HEK293T (cell line): ENCODE measurements at places on chromosomes 2 and 18.

DNA sequence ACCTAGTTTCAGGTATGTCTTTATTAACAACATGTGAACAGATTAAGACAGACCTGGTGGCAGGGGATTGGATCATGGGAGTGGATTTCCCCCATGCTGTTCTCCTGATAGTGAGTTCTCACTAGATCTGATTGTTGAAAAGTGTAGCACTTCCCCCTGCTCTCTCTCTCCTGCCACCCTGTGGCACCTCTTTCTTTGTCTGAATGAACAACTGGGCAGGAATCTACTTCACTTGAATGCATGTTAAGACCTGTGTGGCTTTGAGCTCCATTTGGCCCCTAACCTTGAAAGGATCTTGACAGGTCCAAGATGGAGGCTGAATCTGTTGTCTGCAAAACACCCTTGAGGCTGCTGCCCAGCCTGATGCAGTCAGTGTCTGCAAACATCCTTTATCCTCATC is 194.4 kb downstream of the RNF144A start:
- DNase-seq, result no peak

DNA sequence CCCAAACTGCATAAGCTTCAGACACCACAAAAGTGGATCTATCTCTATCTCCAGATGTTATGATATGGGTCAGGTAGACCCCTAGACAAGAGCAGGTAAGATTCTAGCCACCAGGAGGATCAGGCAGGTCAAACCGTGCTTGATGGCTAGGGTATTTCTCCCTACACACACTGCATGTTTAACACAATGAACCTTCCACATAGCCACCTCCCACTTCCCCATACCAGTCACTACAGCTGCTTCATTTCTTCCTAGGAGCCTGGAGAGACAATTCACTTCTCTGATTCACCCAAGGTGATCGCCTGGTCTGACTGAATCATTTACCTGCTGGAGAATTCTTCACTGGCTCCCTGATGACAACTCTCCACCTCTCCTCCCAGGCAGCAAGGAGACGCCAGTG is 66.0 kb upstream of the MYCN start:
- no peak for DNase-seq

- DNase-seq, result peak; percentile 30
Measured at GRCh38 chr2:63842149-63843061, 709 bp downstream of the UGP2 start.

- no peak for DNase-seq
Measured at GRCh38 chr2:86027196-86027921, 78.3 kb downstream of the POLR1A start.

DNA sequence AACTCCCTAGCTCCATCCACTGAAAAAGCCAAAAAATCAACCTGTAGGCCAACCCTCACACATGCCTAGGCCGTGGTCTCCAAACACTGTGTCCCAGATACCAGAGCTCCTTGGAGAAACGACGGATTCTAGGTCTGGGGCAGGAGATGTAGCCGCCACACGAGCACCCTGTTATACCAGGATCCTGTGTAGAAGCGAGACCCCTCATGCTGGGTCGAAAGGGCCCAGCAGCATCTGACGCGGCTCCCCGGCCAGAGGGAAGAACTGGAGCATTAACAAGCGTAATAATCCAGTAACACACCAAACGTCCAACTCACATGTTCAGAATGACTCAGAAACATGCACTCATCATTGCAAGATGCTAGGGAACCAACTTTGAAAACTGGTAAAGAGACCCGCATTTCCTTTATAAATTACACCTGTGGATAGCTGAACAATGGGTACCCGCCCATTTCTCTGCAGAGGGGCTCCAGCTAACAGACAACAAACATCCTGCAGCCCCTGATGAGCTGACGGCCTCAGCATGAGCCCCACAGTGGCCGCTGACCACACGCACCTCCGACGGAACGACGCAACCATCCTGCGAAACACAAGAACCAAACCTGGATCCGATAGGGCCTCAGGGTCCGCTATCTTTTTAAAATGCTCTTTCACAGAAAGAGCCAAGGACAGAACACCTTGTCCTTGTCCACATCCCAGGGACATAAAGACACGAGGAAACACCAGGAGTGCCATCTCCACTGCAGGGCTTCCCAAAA is 14.2 kb downstream of the SLC66A2 start:
- no peak for DNase-seq

- DNase-seq, result no peak
Measured at GRCh38 chr2:43515807-43516497, 79.9 kb downstream of the THADA start.

DNA sequence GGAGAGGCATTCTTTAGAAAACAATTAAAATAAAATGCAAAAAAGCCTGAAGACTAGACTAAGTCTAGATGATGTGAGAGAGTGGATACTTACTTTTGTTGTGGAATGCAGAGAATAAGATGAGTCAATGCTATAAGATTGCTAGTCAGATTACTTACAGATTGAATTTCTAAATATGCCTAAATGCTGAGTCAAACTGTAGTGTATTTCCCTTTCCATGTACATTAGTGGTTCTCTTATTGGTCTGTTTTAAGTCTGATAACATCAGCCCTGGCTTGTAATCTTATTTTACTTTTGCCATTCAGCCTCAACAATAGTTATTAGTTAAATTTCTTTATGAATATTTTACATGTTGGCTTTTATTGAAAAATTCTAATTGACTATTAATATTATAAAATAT is 702.7 kb downstream of the SOCS6 start:
- no peak for DNase-seq

DNA sequence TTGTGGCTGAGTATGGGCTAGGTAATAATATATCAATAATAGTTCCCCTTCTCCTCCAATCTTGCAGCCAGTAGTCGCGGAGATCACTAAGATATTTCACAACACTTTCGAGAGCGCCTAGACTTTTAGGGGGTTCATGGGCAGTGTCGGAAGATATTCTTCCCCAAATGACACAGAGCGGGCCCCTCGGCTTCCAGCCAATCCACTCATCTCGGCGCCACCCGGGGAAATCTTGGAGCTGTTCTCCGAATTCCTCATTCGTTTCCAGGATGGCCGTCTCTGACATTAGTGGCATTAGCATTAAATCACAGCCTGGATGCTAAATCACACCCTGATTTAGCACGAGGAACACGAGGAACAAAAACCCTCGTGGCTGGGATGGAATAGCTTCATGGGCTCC is 437.7 kb downstream of the ZNF516 start:
- no peak for DNase-seq

GRCh38 chr2:64766841-64767669 is 113.3 kb upstream of the SERTAD2 start:
- no peak for DNase-seq

GRCh38 chr2:42949125-42949524 is 156.7 kb upstream of the HAAO start:
- DNase-seq, result no peak

GRCh38 chr18:10142496-10143160 is 228.8 kb downstream of the VAPA start:
- DNase-seq, result no peak

GRCh38 chr2:207352978-207353671 is 176.6 kb upstream of the CREB1 start:
- no peak for DNase-seq

- DNase-seq, result no peak
Measured at GRCh38 chr2:20665243-20666004, 1.5 kb upstream of the GDF7 start.

GRCh38 chr2:187382131-187382530 is 65.9 kb downstream of the CALCRL start:
- DNase-seq, result no peak

DNA sequence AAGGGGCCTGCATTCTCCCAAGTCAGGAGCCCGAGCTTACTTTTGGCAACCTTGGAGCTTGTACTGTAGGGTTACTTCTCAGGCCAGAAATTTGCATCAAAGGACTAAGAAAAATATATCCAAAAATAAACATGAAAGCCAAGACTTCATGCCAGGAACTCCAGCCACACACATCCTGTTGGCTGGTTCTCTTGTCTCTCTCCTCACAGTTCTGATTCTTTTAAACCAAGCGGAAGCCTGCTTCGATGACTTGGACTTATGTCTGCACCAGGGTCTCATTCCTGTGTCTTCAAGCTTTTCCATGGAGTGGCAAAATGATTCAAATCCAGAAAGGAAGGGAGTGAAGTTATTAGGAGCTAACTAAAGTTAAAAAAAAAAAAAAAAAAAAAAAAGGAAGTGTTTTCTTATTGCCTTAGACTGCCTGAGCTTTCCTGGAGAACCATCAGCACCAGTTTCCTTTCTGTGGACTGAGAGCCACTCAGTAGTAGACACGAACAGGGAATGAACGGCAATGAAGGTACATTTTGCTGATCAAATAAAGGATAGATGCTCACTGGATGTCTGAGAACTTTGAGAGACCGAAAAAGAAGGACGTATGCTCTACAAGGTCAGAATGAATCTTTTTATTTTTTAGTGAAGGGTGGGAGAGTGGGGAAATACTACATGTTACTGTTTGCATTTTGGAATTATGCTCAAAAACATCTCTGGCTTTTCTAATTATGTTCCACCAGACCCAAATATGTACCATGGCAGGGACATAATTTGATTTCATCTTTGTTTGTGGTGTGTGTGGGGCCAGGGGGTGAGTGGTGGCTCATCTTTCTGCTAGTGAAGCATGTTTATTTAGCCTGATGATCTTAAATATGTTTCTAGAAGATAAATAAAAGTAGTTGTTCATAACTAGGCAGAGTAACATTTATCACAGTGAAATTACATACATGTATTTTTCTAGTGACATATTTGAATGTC is 86.0 kb downstream of the RAPGEF4 start:
- DNase-seq, result no peak

DNA sequence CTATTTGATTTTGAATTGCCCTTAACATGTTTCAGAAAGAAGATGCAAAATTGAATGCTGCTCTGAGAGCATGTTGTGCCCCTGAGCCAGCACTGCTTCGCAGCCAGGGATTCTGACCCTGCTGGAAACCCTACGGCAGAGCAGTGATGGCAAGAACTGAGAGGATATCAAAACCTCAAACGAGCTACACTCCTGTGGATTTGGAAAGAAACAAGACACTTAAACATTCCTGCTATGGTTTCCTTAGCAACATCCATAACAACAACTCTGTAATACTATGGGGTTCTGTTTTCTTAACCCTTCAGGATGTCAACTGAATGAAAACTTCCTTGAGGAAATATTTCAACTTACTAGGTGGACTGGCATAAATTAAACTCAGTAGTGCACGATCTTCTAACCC is 649.1 kb downstream of the NYAP2 start:
- no peak for DNase-seq

DNA sequence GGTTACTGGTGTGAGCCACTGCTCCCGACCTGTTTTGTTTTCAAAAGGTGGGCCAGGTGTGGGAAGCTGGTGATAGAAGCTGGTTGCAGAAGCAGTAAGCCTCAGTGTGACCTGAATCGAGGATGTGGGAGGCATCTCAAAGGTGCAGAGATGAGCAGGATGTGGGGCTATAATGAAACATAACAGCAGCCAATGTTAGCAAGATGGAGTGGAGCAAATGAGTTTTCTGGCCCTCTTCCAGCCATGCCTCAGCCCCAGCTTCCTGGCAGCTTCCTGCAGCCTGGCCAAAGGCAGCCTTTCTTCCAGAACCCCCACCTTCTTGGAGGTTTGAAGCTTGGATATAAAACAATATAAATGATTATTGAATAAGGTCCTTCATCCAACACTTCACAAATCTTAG is 184.8 kb downstream of the NCK2 start:
- DNase-seq, result no peak

DNA sequence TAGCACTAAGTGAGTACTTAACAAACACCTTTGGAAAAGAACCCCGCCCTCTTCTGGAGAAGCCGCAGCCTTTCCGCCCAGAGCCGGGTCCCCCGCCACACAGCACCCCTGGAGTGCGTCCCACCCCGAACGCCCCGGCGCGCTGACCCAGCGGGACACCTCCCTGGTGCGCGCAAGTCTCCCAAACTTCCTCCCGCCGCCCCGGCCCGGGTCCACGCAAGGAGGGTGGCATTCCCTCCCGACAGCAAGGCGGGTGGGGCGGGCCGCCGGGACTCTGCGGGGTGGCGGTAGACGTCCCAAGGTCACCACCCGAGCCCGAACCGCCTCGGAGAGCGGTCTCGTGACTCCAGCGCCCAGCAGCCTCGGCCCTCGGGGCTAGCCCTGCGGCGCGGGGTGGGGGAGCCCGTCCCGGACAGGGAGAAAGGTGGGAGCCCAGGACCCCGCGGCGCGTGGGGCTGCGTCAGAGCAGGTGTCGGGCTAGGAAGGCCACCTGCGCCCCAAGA is 598 bp downstream of the CCDC93 start:
- DNase-seq, result peak; percentile 62

DNA sequence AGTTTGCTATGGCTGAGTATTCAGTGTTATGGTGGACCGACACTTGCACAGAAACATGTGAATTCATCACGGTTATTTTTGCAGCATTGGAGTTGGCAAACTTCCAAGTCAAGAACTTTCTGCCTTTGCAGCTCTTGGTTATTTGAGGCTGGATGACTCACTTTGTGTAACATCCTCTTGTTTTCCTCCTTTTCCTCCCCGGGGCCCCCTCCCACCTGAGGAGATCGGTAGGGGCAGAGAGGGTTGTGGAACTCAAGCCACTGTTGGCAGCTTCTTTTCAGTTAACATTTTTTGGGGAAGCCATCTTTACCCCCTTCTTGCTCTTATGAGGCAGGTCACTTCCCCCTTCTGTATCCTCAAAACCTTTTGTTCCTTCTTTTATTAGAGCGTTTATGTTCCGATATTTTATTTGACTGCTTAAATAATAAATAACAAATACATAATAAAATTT is 48.6 kb downstream of the DDX1 start:
- DNase-seq, result no peak

- no peak for DNase-seq
Measured at GRCh38 chr2:133654949-133655348, 86.7 kb upstream of the NCKAP5 start.

GRCh38 chr2:223894009-223894408 is 51.1 kb downstream of the WDFY1 start:
- DNase-seq, result no peak

GRCh38 chr18:24031318-24031717 is 16.8 kb downstream of the TTC39C start:
- no peak for DNase-seq

- peak; percentile 94 for DNase-seq
Measured at GRCh38 chr2:214809751-214810564, 475 bp upstream of the BARD1 start.

DNA sequence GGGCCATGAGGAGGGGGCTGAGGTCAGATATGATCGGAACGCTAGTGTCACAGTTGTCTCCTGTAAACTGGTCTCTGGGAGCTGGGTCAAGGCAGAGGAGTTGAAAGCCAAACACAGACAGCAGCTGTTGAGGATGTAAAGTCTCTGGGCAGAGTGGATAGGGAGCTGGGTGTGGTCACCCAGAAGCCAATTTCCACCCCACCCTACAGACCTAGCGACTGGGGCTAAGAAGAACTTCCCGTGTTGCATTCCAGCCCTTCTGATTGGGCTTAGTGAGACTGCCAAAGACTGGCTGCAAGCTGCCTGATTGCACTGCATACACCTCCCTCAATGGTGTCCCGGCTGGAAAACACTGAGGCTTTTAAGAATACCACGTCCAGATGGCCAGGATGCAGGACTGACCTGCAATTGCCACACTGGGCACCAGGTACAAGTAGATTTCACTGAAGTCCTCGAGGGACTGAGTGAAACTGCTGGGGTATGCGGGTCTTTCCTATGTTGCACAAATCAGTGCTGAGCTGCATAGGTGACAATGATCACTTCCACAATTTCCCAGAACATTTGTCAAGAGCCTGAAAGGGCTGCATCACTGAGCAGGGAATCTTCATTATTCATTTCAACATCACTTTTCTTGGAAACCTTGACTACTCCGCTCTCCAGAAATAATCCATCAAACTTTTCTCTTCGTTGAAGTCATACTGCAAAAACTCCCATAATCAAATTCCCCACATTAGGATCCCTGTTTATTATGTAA is 43.1 kb upstream of the EML4 start:
- no peak for DNase-seq

- no peak for DNase-seq
Measured at GRCh38 chr2:228594012-228594411, 412.5 kb upstream of the SPHKAP start.
